ENCODE measurements at places on chromosomes 12 and 14.

GRCh38 chr14:97402279-97402678 lies 605.1 kb downstream of the VRK1 start:
- no peak for DNase-seq

DNA sequence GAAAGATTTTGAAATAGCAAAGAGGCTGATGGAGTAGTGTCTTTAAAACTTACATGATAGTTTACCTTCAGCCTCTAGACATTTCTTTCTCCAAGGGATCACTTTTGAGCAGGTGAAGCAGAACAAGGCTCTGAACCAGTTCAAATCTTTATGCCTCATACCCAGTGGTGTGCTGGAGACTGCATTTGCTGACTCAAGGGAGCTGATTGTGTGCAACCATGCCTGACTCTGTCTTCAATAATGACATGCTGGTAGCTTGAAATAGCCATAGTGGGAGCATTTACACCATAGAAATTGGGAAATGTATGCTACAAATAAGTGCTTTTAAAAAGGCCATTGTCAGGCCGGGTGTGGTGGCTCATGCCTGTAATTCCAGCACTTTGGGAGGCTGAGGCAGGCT lies 482.0 kb downstream of the TMTC2 start:
- no peak for DNase-seq

DNA sequence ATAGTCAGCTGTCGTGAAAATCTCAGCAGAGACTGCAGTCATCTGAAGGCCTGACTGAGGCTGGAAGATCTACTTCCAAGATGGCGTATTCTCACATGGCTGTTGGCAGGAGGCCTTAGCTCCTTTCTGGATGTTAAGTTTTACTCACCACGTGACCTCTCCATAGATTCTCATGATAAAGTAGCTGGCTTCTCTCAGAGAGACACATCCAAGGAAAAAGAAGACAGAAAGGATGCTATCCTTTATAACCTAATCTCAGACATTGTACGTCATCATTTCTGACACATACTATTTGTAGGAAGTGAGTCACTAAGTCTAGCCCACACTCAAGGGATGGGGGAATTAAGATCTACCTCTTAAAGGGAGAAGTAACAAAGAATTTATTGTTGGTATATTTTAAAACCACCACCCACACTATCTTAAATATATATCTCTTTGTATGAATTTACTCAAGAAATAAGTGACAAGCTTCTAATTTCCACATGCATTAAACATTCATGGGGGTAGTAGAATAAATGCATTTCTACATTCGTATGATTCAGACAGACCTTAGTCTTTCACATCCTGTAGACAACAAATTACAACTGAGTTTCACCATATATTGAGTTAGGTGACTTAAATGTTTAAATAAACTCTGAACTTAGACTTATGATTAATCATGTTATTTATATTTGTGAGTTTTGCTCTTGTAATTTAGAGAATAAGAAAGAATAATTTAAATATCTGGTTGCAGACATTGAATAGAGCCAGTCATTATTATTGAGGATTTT lies 411.0 kb downstream of the LRIG3 start:
- peak; percentile 77 for DNase-seq

- peak; percentile 39 for DNase-seq
Observed at GRCh38 chr14:51236314-51236713, 3.7 kb upstream of the TMX1 start.

- DNase-seq: no peak
Observed at GRCh38 chr14:81802341-81802740, 268.7 kb upstream of the SEL1L start.

- no peak for DNase-seq
Observed at GRCh38 chr12:27276275-27276674, 32.2 kb downstream of the STK38L start.

GRCh38 chr12:93447555-93448290 lies 6.0 kb upstream of the UBE2N start:
- no peak for DNase-seq

GRCh38 chr14:95261616-95262510 lies 57.8 kb downstream of the CLMN start:
- no peak for DNase-seq

- DNase-seq: peak; percentile 96
Observed at GRCh38 chr14:69049675-69050074, 70.6 kb upstream of the ACTN1 start.

DNA sequence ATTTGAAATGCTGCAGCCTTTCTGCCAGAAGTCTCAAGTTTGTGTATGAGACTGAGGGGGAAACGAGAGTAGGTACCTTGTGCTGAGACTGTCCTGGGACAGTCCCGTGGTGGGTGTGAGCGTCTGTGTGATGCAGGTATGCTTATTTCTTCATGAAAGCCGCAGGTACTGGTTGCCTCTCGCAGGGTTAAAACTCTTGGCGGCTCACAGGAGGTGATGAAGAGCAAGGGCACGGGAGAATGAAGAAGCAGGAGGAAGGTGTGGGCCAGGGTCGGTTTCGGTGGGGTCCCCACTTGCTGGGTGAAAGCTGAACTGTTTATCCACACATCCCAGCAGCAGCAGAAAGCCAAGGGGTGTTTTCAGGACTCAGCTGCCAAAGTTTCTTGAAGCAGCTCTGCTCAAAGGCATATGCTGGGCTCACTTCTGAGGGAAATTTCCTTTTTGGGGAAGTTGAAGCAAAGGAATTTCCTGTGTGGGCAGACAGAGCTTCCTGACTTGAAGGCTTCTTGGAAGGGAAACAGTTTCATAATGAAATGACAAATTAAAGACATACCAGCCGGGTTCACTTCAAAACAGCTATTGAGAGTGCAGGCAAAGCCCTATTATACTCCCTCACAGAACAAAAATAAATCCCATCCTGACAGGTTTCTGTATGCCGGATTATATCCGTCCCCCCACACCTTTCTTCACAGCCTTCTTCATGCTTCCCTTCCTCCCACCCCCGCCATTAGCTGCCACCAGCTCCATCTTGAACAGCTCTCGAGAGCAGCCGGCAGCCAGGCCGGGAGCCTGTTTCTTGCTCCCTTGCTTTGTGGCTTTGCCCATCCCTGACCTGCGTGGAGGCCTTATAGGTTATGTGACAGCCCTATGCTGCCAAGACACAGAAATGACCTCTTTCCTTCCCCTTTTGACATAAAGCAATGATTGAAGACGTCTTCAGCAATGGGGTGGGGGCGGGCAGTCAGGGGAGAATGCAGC lies 116.6 kb downstream of the ETV6 start:
- DNase-seq: peak; percentile 93

GRCh38 chr12:113173081-113173698 lies 12.1 kb downstream of the DDX54 start:
- no peak for DNase-seq

- no peak for DNase-seq
Observed at GRCh38 chr14:100333311-100333710, 10.2 kb downstream of the SLC25A47 start.

DNA sequence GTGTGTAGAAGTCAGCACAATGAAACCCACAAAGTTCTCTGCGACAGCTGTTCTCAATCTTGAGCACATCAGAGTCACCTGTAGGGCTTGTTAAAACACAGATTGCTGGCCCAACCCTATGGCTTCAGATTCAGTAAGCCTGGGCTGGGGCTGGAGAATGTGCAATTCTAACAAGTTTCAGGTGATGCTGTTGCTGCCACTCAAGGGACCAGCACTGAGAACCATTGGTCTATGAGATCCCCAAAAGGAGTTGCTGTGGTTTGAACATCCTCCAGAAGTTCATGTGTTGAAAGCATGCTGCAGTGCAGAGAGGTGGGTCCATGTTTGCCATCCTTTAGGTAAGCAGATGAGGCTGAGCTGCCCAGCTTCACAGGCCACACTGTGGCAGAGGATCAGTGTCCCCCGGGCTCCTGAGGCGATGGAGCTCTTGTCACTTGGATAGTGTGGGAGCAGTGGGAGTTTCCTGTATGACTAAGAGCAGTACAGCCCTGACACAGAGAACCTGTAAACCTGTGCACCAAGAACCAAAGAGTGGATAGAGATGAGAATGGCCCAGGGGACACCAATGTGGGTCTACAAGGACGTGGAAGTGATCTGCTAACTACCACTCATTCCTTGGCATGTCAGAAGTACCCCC lies 8.0 kb upstream of the RTRAF start:
- no peak for DNase-seq

DNA sequence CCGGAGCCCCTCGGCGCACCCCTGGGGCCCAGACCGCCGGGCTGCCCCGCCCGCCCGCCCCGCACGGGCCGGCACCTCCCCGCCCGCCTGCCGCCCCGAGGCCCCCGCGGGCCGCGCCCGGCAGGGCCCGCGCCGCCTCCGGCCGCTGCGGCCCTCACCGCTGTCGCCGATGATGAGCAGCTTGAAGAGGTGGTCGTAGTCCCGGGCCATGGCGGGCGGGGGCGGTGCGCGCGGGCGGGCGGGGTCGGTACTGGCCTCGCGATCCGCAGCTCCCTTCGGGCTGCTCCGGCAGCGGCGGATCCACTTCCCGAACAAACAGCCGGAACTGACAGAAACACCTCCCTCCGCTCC lies at the start of gene RAB35:
RAB35 (minus strand) TSS at position 313 of the 351 bp plus-strand sequence; CDS start at position 210, 103 bp downstream.
- DNase-seq: no peak

DNA sequence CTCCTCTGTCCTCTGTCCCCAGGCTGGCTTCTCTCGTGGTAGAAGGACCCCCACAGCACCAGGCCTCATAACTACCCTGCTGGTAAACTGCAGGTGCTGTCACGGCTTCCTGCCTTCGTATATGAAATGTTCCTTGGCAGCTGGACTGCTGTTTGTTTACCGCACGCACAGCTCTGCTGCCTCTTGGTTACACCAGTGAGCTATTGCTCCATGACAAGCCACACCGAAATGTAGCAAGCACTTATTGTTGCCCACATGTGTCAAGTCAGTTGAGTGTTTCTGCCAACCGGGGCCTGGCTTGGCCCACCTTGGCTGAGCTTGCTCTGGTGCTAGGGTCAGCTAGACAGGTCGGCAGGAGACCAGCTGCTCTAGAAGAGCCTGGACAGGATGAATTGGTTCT lies 21.7 kb upstream of the TCL1B start:
- no peak for DNase-seq

DNA sequence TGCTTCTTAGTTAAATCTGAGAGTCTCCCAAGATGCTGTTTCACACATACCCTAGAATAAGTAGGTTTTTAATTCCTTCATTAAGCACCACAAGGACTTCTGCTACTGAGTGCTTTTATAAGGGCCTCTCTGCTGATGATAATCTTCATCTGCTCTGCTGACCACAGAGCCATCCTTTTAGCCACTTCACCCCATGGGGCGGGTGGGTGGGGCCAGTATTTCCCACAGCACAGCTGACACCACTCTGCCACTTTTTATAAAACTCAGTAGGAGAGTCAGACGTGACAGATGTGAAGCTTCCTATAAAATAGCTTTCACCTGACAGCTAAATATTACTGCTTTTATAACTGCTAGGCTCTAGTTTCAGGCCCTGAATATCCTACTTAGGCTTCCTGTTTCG lies 20.3 kb downstream of the FCF1 start:
- DNase-seq: no peak

DNA sequence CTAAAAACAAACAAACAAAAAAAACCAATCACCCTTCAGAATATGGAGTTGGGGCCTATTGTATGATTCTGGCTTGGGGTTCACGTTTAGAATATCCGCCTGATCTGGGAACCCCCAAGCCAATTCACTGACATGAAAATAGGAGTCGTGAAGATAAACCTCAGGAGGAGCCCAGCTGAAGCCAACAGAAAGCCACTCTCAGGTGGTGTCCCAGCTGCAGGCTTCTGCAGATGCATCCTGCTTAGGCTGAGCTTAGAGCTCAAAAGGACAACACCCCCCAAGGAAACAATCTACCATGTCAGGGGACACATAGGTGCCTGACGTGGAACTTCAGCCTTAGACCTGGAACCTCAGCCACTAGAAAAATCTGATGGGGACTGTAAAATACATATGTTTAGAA lies 51.9 kb downstream of the SYNE3 start:
- no peak for DNase-seq

GRCh38 chr12:115722181-115722580 lies 555.3 kb downstream of the MED13L start:
- no peak for DNase-seq

GRCh38 chr12:66352197-66352596 lies 49.9 kb downstream of the HELB start:
- DNase-seq: peak; percentile 29

Data from fibroblast of pulmonary artery (primary cell).